ENCODE measurements at places on chromosomes 11 and 22.

- no peak for DNase-seq
Observed at GRCh38 chr22:42872821-42873220, 15.7 kb upstream of the ARFGAP3 start.

GRCh38 chr11:96523656-96524055 is 133.8 kb downstream of the JRKL start:
- no peak for DNase-seq

GRCh38 chr11:43907028-43907975 is 26.7 kb downstream of the ALKBH3 start:
- no peak for DNase-seq

DNA sequence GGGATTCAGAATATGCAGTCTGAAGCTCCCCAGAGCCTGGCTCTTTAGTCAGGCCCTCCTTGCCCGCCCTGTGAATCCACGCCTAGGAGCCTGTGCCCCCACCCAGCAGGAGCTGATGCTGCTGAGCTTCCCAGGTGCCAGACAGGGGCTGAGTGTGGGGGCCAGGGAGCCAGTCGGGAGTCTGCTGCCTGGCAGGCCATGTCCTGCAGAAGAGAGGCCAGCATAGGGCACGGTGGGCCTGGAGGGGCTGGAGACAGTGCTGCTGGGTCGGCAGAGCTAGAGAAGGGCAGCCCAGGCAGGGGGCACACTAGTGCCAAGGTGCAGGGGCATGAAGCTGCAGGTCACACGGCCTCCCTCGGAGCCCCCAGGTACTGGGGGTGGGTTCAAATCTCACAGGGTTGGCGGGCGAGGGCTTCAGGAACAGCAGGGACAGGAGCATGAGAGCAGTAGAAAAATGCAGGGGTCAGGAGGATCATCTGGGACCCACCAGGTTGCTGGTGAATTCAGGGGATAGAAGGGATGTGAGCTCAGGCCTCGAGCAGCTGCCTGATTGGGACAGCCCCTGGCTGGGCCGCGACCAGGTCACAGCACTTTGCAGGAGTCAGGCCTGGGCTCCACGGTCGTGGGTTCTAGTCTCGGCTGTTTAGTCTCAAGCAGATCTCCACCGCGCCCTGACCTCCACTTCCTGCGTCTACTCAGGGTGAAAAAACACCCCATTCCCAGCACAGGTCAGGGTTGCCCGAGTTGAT is 4.1 kb upstream of the SEPTIN5 start:
- DNase-seq = no peak

DNA sequence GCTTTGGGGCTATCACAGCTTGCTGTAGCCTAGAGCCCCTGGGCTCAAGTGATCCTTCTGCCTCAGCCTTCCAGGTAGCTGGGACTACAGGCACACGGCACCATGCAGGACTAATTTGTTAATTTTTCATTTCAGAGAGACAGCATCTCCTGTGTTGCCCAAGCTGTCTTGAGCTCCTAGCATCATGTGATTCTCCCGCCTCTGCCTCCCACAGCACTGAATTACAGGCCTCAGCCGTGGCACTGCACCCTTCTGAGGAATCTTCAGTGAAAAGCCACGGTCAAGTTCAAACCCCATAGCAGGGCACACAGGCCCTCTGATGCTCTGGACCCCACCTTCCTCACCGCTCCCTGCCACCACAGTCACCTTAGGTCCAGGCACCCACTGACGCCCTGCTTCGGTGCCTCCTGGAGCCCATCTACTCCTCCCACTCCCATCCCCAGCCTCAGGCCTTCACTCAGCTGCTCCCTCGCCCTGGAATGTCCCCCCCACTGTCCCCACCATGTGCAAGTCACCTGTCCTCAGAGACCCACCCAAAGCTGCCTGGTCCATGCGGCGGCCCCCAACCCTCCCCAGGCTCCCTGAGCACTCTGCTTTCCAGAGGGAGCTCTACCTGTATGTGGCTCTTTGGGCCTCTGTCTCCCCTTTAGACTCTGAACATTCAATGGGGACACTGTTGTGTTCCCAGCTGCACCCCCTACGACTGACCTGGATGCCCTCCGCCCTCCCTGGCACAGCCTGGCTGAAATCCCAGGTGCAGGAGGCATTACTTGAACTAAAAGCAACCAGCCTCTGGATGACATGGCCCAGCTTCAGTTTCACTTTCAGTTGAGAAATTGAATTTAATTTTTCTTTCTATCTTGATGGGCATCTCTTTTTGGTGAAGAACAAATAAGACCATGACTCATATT is 1.6 kb downstream of the APOL2 start:
- no peak for DNase-seq

DNA sequence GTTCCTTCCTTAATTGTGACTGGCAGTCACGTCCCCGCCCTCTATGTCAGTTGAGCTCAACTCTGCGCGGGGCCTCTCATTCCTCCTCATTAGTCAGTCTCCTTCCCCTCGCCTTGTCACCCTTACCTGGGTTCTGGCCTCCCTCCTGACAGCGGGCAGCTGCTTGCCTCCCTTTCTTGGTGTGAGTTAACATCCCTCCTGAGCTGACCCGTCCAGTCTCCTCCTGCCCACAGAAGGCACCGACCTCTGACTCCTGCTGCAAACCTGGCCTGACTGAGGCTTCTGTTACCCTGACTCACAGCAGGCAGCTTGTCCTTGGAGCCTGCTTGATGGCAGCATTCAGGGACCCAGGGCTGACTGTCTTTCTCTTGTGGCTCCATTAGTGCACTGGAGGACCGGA is 45.2 kb downstream of the GRIK4 start:
- no peak for DNase-seq

GRCh38 chr11:18332891-18333290 is 10.5 kb downstream of the GTF2H1 start:
- DNase-seq = no peak

- DNase-seq = no peak
Observed at GRCh38 chr11:17511571-17511970, 32.6 kb downstream of the USH1C start.

- no peak for DNase-seq
Observed at GRCh38 chr22:45207533-45207932, 33.2 kb downstream of the KIAA0930 start.

DNA sequence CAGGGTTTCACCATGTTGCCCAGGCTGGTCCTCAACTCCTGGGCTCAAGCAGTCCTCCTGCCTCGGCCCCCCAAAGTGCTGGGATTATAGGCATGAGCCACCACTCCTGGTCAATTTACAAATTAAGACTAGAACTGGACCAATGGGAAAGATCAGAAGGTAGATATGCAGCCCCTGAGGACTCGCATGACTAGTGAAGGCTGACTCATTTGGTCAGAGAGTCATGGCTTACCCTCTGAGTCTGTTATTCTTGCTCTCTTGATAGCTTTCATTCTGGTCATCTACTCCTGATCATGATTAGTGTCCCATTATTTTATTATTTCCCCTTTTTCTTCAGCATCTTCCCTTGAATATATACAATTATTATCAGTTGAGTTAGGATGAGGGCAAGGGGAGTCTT is 2.7 kb upstream of the LDHAL6A start:
- no peak for DNase-seq

GRCh38 chr11:8209208-8209807 is 40.5 kb upstream of the RIC3 start:
- DNase-seq = no peak

DNA sequence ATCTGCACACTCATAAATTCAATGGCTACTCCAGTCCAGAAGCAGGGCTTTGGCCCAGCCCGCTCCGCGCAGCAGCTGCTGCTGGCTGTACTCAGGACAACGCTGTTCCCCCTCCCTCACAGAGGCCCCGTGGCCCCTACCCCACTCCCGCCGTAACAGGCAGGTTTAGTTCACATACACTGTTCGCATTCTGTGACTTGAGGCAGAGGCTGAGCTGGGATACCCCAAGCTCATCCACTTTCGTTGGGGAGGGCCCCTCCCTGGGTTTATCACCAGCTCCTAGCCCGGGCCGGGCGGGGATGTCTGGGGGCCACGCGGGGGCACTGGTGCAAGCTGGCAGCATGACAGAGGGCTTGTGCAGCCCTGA is 52.4 kb downstream of the SYT13 start:
- no peak for DNase-seq

GRCh38 chr22:38228326-38228872 is 26.6 kb downstream of the MAFF start:
- DNase-seq = no peak

- DNase-seq = no peak
Observed at GRCh38 chr11:72429626-72430025, 4.7 kb downstream of the CLPB start.

DNA sequence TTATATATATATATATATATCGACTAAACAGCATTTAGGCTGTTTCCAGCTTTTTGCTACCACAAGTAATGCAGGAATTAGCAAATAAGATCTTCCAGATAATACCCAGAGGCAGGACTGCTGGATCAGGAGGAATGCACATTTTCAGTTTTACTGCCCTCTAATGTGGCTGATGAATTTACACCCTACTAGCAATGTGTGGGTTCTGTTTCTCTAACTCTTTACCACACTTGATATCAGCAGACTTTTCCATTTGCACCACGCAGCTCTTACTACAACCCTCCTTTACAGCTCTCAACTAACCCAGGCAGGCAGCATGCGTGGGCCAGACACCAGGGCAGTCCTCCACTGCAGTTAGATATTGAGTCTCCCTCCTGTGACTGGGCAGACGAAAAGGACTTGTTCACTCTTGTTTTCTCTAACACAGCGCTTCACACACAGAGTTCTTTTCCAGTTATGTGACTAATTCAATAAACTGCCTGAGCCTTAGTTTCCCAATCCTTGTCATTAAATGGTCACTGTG is 67.7 kb downstream of the IGLL5 start:
- no peak for DNase-seq

DNA sequence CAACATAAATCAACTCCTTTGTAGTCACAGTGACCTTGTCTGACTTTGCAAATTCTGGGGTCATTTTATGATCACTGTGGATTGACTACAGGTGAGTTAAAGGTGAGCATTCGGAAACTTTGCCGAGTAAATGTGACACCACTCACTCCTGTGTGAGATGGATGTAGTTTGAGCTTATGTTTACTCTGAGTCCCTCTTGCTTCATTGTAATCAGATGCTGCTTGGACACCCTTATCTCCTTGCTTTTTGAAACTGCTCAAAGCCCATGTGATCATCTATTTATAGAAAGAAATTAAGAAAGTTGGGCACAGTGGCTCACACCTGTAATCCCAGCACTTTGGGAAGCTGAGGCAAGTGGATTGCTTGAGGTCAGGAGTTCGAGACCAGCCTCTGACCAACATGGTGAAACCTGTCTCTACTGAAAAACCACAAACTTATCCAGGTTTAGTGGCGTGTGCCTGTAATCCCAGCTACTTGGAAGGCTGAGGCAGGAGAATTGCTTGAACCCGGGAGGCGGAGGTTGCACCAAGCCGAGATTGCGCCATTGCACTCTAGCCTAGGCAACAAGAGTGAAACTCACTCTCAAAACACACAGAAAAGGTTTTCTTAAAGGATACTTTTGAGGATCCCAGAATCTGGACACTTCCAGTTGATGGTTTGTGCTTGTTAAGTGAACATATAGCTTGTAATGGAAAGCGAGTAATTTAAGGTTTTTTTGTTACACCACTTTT is 7.2 kb downstream of the FAM118A start:
- no peak for DNase-seq

GRCh38 chr22:37951305-37951704 is 2.1 kb downstream of the C22orf23 start:
- no peak for DNase-seq

GRCh38 chr11:3129181-3129590 is 35.9 kb downstream of the OSBPL5 start:
- no peak for DNase-seq

- DNase-seq = no peak
Observed at GRCh38 chr11:78228467-78228866, 39.7 kb downstream of the USP35 start.

DNA sequence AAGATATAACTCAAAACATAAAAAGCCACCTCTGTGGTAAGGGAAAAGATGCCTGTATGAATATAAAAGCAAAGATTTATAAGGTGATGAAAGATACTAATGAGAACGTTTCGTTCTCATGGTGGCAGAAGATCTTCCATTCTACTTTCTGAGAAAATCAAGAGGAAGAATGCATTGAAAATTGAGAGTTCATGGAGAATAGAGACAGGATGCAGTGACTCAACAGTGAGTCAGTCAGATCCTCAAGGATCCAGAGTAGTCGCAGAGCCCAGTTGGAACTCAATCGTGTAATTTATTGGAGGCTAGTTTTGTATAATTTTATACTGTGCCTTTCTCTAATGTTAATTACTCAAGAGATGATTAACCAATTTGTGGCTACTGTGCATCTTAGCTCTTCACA is 73.3 kb downstream of the ENTHD1 start:
- no peak for DNase-seq

- no peak for DNase-seq
Observed at GRCh38 chr11:103842795-103843194, 193.6 kb upstream of the DDI1 start.

DNA sequence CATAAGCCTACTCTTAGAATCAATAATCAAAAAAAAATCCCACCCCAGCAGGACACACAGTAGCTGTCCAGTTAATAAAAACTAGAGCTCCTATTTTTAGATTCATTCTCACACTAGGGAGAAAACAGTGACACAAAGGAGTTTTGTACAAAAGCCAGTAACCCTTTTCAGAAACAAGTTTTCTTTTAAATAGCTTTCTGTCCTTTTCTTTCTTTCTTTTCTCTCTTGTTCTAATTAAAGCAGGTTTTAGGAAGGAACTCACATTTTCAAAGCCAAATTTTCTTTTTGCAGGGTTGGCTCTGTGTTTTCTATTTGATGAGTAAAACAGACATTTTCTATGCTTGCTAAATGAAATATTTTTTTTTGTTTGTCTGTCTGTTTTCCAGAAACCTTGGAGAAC is 1390.7 kb downstream of the FAM181B start:
- DNase-seq = no peak

GRCh38 chr11:72721689-72722049 is 30.5 kb downstream of the ARAP1 start:
- peak; percentile 22 for DNase-seq

- no peak for DNase-seq
Observed at GRCh38 chr11:47886096-47886495, 37.9 kb upstream of the NUP160 start.

- DNase-seq = no peak
Observed at GRCh38 chr22:37233751-37234631, 10.1 kb downstream of the RAC2 start.

GRCh38 chr11:37786214-37786755 is 1188.2 kb upstream of the RAG2 start:
- DNase-seq = no peak

- DNase-seq = no peak
Observed at GRCh38 chr11:16605389-16605893, 133.0 kb upstream of the C11orf58 start.

- no peak for DNase-seq
Observed at GRCh38 chr22:39873965-39874364, 19.6 kb downstream of the ENTHD1 start.

All from effector CD8-positive, alpha-beta T cell (primary cell).